ELR (cell line): ENCODE measurements at places on chromosomes 6 and 20.

GRCh38 chr20:41619360-41620100 lies 1.4 kb upstream of the CHD6 start:
- peak; percentile 9 for DNase-seq

DNA sequence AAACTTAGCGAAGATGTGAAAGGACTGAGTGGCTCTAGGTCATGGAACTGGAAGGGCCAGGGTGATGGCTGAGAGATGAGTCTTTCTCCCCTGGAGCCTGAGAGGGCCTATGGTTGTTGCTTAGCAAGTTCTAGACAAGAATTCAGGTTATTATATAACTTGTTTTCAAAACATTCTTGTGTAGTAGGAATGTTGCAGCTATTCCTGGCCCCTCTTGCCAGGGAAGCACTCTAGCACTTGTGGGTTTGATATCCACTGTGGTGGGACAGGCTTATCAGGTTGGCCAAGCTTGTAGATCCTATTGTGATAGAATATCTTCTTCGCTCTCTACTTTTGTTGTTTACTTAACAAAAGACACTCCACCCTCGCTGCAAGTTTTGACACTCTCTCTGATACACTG lies 211.8 kb upstream of the CITED2 start:
- no peak for DNase-seq

GRCh38 chr6:117463762-117464665 lies 18.5 kb upstream of the DCBLD1 start:
- DNase-seq: peak; percentile 91

DNA sequence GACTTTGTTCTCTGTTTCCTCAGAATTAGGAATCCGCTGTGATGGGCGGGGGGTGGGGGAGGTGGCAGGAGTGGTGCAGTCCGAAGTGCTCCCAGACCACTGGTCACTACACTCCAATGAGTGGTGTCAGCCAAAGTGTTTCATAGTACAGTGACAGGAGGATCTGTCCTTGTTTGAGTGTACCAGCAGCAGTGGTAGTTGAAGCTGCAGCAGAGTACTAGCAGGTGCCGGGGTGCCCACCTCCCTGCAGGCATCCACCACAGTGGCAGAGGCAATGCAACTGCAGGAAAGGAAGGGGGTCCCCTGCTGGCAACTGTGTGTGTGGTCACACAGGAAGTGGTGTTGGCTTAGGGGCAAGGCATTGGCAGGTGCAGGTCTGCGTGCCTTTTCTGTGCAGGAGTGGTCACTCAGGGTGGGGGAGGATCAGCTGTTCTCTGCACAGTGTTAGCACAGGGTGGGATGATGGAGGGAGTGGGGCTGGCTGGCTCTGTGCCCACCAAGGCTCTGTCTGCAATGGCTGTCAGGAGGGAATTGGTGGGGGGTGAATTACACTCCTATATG lies 9.7 kb downstream of the HLA-DOB start:
- no peak for DNase-seq

- DNase-seq: peak; percentile 34
These were observed 41.0 kb downstream of the QKI start for GRCh38 chr6:163455552-163455951.

DNA sequence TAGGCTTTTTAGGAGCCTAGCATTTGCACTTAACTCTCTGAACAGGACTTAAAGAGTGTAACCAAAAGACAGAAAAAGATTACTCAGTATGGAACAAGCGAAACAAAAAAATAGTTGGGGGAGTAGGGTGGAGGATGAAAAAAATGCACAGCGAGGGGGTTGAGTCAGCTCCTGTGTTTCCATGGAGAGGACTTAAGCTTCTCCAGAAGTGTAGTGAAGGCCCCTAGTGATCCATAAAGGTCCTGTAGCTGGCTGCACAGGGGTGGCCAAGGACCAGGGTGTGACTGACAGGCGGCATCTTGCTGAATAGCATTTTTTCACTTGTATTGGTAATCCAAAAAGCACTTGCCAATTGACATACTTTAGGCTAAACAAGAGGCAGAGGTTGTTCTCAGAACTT lies 533.9 kb downstream of the RFPL4B start:
- peak; percentile 58 for DNase-seq
